Effector CD4-positive, alpha-beta T cell (primary cell): ENCODE measurements at places on chromosomes 3 and 15.
A peak's percentile ranks its signal among the peaks of the same experiment; 100 is the strongest.

GRCh38 chr3:165194511-165195240, 1.5 kb downstream of the SLITRK3 start:
- no peak for DNase-seq

GRCh38 chr3:30952786-30953185, 58.3 kb upstream of the GADL1 start:
- DNase-seq = no peak

- no peak for DNase-seq
Measured at GRCh38 chr3:181839916-181840297, 128.2 kb downstream of the SOX2 start.

GRCh38 chr3:32321095-32321790, 70.4 kb upstream of the CMTM7 start:
- DNase-seq = no peak

GRCh38 chr3:72848703-72849081, 447 bp upstream of the SHQ1 start:
- DNase-seq = peak; percentile 31

DNA sequence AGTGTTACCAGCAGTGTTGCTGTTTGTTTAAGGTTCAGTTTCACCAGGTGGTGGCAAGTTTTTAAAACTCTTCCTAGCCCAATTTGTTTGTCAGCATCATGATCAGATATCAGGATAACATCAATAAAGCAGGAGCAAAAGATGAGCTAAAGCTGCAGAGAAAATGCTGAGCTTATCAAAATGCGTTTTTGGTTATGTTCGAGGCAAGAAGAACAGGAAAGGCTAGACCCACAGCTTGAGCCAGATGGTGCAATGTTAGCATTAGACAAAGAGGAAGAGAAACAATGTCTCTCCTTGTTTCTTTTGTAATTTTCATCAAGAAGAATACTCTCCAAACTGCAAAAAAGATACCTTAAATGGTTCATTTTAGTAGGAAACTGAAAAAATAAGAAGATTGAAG, 66.2 kb downstream of the THRB start:
- no peak for DNase-seq

DNA sequence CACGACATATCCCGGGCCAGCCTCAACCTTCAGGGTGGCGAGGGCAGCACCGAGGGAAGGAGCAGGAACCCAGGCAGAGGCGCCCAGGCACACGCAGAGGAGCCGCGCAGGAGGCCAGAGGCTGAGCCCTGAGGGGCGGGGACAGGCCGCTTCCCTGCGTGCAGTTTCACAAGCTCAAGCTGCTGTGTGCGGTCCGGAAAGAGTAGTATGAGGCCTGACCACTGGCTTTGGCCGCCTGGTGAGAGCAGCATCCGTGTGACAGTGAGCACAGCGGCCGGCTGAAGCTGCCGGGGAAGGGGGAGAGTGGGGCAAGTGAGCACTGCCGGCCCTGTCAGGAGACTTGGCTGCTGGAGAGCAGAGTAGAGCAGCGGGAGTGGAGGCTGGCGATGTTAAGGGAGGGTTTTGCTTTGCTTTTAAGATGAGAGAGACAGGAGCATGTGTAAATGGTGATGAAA, 8.7 kb downstream of the ZDHHC19 start:
- DNase-seq = no peak

- DNase-seq = no peak
Measured at GRCh38 chr15:56383010-56383409, 17.8 kb downstream of the TEX9 start.

DNA sequence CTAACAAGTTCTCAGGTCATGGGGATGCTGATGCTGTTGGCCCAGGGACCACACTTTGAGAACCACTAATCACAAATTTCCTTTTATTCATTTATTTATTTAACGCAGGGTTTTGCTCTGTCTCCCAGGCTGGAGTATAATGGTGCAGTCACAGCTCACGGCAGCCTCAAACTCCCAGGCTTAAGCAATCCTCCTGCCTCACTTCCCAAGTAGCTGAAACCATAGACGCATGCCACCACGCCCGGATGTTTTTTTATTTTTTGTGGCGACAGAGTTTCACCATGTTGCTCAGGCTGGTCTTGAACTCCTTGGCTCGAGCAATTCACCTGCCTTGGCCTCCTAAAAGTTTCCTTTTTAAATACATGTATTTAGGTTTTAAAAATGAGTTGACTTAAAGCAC, 20.7 kb upstream of the ISLR2 start:
- no peak for DNase-seq

- no peak for DNase-seq
Measured at GRCh38 chr3:12869035-12869621, 27.8 kb upstream of the RPL32 start.

DNA sequence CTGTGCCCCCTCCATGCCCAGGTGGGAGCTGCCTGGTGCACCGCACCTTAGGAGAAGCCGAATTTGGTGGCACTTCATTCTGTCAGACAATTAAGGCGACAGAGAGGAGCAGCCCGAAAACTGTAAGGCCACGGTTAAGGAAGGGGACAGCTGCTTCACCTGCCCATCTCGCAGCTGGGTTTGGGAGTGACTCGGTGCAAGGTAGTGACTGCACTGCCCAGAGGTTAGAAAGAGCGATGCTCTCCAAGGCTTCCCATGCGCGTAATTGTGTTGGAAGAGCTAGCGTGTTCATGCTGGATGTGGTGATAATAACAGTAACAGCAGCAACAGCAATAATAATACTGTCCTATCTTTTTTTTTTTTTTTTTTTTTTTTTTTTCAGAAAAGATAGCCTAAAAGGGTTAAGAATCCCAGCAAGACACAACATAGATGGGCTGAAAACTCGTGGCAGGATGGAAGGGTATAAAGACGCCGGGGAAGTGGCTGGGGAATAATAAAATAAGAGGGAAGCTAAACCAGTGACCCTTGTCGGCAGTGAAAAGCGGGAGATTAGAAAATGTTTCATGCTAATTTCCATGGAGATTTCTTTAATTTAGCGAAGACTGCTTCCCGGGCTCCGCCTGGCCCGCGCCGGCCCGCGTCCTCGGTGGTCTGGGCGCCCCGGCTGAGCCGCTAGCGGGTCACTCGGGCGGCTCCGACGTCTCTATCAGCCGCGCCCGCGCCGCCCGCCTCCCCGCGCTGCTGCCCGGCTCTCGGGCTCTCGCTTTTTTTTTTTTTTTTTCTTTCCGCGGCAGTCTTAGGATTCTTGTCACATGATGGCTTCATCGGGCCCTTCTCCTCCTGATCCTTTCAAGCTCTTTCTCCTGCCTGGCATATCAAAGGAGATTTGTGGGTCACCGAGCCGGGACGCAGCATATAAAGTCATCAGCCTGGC, 617.1 kb downstream of the NR2F2 start:
- DNase-seq = no peak

GRCh38 chr3:15638891-15639262, 37.3 kb downstream of the BTD start:
- no peak for DNase-seq
